Skin of body (tissue), 3 donors: ENCODE measurements at places on chromosomes 11 and 22. TPM values are rescaled to one million over a fixed set of nuclear protein-coding genes. Genes with fewer than 3 reads are reported as not detected.

DNA sequence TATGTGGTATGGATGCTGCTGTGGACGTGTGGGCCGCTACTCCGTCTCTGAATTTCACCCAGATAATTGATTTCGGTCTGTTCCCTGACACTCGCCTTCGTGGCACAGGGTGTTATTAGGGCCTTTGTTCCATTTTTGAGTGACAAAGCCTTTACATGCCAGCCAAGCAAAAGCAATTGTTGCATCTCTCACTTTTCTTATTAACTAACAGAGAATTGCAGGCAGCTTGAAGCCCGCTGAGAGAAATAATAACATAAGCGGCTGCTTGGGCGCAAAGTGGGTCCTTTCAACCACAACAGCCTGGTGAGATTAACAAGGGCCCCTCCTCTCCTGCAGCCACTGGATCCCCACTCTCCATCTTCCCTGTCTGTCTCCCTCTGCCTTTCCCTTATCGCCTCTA is 449.4 kb downstream of the NTM start:
- DNase-seq = no peak

DNA sequence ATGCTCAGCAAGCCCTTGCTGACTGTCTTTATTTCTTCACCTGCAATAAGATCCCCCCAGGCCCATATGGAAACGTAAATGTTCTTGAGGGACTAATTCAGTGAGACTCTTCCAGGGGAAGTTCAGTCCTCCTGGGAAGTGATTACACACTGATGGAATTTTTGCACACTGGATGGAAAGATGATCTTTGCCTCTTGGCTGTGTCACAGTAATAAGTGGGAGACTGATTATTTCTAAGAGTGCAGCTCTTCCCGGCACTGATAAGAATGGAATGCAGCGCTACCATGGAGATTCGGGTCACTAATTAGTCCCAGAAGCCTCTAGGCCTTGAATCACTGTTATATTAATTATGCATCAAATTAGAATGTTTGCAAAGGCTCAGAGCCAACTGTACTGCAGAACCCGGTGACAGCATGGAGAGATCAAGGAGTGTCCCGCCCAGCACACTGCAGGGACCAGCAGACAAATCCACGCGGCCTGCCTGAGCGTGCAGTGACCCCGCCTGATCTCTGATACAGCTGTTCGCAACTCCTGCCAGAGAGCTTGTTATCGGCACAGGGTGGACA is 178.3 kb downstream of the SNX19 start:
- DNase-seq = peak; percentile 70

- no peak for DNase-seq
These were observed 5.4 kb downstream of the FREY1 start for GRCh38 chr11:45901626-45902025.

Gene CD6
- total RNA-seq = 0.39 TPM

Gene CYB5R2
- 13.8 TPM for total RNA-seq

- no peak for DNase-seq
These were observed 32.5 kb upstream of the LMO2 start for GRCh38 chr11:33924341-33924740.

- no peak for DNase-seq
These were observed 95.7 kb downstream of the TRMU start for GRCh38 chr22:46430961-46431838.

DNA sequence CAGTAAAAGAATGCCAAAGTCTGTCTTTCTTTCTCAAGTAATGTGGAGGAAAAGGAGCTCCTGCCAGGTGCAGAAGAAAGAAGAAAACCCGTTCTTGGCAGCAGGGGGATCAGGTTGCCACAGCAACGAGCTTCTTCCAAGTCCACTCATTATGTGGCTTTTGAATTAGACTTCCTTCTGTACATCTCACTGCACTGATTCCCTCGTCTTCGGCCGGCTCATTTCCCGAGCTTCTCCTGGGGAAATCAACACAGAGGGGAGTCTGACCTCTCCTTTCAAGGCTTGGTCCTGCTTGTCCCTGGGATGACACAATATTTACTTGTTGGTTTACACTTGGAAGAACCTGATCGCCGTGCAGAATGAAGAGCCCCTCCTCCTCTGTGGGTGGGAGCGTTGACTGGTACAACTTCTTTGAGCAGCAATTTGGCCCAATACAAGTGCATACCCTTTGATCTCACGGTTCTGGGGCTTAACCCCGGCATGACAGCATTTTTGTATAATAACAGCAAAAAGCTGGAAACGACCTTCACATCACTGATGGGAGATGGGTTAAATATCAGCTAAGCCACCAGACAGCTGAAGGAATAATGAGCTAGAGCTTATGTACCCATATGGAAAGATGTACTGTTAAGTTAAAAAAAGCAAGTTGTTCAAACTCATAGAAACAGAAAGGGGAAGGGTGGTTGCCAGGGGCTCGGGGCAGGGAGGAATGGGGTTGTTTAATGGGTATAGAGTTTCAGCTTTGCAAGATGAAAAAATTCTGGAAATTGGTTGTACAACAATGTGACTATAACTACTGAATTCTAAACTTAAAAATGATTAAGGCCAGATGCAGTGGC is 35.4 kb downstream of the MCHR1 start:
- DNase-seq = no peak

GRCh38 chr11:67614730-67615714 is 8.3 kb downstream of the NDUFV1 start:
- DNase-seq = no peak

DNA sequence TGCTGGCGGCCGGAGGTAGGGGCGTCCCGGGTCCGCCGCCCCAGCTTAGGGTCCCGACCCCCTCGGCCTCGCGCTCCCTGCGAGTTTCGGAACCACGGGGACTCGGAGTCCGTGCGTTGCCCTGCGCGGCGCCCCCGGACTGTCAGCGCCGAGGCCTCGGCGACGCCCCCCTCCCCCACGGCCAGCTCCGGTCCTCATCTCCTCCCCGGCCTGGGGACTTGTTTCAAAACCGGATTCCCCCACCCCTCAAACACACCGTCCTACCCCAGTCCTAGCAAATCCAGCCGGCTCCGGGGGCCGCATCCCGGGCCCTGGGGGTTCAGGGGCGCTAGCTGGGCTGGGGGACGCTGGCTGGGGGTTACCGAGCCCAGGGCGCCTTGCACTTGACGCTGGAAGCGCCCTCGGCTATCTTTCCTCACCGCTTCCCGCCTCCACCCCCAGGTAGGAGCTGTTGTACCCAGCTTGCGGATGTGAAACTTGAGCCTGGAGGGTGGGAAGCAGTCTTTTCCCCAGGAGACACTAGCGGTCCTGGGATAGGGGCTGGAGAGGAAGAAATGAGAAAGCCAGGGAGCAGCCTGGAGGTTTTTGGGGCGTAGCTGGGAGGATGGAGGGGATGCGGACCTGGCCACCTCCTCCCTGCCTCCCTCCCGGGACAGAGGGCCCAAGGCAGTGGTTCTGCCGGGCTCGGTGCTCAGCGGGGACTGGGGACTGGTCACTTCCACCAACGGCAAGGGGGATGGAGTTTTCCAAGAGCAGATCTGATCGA is 550 bp downstream of the FBLN1 start:
- DNase-seq = no peak

- no peak for DNase-seq
These were observed 807.8 kb downstream of the TBC1D22A start for GRCh38 chr22:47570300-47570685.

GRCh38 chr22:47090591-47091245 is 328.3 kb downstream of the TBC1D22A start:
- DNase-seq = no peak

- DNase-seq = peak; percentile 12
These were observed 13.3 kb downstream of the MPST start for GRCh38 chr22:37032535-37033460.
